A549 (cell line): ENCODE measurements at places on chromosomes 12 and 14. TPM values are rescaled to one million over a fixed set of nuclear protein-coding genes. Genes with fewer than 3 reads are reported as not detected.

AICDA gene
- polyA plus RNA-seq: 0.05 to 0.16 TPM (median 0.05 TPM) in 3 replicates

NPFF gene
- polyA plus RNA-seq: not detected in 3 replicates

GRCh38 chr14:96269359-96269710 lies 13.3 kb downstream of the BDKRB1 start:
- DNase-seq: no peak

DNA sequence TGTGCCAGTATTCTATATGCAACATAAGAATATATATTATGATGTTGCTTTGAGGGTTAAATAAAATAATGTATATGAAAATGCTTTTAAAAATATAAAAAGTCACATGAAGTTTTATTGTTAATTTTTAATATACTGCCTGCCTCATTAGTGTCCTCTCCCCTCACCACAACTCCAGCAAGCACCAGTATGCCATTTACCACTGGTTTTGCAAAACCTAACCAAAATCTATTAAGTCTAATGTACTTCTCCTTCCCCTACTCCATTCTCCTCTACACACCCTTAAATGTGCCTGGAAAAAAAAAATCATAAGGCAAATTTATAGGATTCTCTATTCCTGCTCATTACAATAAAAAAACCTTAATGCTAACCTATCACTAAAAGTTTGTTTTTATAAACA lies 24.0 kb upstream of the GNG2 start:
- DNase-seq: no peak

SLC2A3 gene
- 7.8 to 13.3 TPM (median 8.7 TPM) in 3 replicates for polyA plus RNA-seq

PLEKHD1 gene
- 0.03 to 0.05 TPM (median 0.04 TPM) in 3 replicates for polyA plus RNA-seq

DNA sequence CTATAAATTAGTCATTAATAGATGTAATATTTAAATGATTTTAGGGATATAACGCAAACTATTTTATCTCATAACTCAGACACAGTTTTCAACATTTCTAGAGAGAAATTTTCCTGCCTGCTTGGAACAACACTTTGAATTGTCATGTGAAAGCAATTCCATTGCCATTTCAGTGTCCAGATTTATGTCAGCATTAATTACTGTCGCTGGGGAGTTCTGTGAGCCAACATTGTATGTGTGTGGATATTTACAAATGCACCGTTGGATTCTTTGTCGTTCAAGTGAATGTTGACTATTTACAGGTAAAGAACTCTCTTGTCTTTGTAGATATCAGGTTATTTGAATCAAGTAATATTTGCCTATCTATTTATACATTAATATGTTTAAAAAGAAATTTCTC lies 465.3 kb upstream of the RGS6 start:
- no peak for DNase-seq
